ENCODE measurements at places on chromosomes 7 and 10.

DNA sequence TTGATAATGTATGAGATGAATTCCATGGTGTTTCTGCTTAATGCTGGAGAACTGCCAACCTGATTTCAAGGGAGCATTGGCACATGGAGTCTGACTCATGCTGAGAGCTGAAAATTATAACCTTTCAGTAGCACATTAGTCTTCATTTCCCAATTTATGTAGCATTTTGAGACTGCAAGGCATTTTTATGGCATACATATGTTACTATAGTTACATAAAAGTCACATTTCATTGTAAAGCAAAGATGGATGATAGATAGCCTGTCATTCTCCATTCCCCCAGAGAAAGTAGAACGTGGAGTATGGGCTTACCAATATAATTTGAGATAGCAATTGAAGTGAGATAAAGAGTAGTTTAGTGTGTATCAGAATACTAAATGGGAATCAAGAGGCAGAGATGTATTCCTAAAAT is 103.1 kb downstream of the SLC16A9 start:
- no peak for DNase-seq

DNA sequence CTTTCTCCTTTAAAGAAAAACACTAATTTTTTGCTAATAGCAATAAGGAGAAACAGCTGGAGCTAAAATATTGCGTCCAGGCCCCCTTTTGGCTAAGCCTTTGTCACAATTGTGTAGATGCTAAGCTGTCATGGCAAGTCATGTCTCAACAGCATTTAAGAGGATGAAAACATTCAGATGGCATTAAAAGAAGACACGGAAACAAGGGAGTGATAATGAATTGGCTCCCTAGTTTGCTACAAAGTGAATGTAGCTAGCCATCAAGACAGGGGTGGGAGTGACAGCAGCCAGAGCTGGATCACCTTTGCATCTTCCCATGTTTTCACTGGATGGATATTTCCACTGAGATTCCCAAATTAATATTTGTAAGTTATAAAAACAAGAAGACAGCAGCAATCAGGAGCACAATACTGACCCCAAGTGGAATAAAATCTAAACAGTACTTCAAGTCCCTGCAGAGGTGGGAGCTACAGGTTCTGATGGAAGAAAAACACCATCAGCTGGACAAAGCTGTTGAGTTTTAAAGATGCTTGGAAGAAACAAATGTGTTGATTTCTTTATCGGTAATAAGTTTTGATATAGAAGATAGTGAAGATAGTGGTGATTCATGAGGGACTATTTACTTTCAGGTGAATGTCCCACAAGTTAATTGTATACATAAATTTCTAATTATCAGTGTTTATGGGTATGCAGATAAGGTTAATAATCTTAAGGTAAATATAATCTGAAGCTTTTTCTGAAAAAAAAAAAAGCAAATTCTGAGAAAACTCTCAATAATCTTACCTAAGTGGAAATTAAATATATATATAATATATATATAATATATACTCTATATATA is 129.4 kb downstream of the SLC16A9 start:
- no peak for DNase-seq

DNA sequence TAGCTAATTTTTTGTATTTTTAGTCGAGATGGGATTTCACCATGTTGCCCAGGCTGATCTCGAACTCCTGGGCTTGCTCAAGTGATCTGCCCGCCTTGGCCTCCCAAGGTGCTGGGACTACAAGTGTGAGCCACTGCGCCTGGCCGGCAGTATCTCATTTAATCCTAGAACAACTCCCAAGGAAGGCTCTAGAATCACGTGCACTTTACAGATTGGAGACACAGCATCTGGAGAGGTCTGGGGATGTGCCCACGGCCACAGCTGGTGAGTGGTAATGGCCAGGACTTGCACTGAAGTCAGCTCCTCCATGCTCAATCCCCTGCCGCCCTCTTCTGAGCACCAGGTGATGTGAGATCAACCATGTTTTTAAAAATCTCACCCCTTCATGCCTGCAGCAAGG is 43.1 kb downstream of the CARD11 start:
- DNase-seq: no peak

DNA sequence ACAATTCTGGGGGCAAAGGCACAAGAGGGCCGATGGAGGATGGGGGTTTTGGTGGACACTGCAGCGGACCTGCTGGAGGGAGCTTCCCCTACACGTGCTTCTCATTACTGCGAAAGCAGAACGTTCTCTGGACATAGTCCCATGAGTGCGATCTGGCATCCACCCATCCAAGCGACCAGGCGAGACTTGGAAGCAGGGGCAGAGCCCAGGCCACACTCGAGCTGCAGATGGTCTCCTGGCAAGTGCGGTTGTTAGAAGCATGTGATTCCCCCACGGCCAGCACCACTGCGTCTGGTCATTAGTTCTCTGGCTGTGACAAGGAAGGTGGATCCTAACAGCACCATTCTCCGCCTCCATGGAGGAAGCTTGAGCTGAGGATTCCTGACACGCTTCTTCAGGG is 118.4 kb upstream of the TCERG1L start:
- no peak for DNase-seq

DNA sequence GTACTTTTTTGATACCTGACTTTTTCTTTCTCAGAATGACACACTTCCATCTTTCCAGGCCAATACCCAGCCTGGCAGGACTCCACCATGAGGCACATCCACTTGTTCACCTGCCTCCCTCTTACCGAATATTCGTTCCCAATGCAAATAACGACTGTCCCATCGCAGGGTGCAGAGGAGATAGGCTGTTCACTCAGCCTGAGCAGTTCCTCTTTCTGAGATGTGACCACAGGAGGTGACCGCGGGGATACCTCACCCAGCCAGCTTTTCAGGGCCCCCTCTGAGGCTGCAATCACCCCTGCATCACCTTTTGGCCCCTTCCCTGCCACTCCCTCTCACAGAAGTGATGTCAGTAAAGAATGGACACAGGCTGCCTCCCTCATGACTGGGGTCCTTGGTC is 28.3 kb downstream of the PTPRN2 start:
- no peak for DNase-seq

DNA sequence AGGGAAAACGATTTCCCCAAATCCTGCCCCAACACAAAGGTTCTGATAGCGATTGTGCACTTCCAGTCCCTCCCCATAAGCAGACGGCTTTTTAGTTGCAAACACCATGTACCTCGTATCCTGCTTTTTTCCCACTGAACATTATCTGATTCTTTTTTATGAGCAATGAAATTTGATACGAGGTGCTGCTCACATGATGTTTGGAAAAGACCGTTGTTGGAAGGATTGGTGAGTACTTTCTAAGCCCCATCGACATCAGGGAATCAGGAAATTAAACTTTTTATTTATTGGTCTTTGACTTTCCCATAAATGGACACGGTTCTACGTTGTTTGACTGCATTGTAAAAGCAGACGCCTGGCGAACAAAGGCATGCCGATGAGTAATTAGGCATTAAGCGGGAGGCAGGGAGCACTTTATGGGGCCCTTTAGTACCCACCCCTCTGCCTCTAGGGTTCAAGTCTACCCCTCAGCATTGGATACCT is 49.4 kb downstream of the TEX36 start:
- DNase-seq: peak; percentile 12

DNA sequence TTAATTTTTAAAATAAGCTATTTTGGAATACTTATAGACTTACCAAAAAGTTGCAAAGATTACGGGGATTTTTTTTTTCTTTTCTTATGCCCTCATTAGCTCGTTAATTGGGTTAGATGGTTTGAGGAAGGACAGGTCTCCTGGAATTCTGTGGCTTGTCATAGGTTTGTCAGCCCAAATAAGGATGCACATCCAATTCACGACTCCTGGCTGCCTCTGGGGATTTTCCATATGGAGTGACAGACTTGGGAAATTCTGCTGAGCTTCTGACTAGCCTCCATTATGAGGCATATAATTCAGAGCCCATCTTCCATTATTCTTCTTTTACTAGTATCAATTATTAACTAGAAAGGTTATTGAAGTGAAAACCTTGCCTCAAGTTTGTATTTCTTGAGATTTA is 102.1 kb downstream of the AUTS2 start:
- DNase-seq: no peak

DNA sequence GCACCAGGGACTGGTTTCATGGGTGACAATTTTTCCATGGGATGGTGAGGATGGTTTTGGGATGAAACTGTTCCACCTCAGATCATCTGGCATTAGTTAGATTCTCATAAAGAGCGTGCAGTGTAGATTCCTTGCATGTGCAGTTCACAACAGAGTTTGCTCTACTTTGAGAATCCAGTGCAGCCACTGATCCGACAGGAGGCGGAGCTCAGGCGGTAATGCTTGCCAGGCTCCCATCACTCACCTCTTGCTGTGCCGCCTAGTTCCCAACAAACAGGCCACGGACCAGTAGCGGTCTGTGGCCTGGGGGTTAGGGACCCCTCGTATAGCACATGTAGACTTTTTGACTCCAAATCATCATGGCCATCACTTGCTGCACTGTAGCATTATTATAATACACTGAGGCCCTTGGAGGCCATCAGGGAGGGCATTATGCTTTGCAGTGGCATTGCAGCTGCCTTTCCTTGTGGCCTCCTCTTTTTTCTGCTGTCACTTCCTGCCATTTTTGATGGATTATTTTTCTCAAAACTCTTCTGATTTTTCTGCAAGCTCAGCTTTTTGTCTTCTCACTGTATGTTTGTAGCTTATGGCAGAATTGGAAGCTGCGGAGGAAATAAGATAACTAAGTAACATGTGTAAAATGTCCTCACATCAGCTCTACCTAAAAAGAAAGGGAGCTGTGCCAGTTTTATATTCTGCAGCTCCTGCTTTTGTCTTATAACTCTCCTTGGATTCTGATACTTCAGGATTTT is 18.5 kb downstream of the CSGALNACT2 start:
- DNase-seq: no peak

DNA sequence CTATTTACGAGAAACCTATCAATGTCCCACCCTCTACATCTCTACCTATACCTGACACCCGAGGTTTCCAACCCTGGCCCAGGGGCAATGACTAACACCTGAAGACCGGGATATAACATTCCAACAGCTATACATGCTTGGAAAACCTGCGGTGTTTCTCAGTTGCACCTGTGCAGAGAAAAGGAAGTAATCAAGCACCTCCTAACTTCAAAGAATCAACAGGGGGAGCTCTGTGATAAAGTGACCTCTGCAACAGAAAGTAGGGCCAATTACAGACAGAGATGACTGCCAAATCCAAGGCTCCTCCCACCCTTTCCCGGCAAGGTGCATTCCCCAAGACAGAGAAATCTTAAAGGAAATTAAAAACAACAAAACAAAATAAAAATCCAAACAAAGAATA is 41.3 kb downstream of the CCDC6 start:
- DNase-seq: peak; percentile 96

GRCh38 chr7:8282162-8282561 is 20.2 kb upstream of the ICA1 start:
- no peak for DNase-seq

- no peak for DNase-seq
Observed at GRCh38 chr10:121595806-121596688, 2.2 kb downstream of the FGFR2 start.

GRCh38 chr7:106421181-106421762 is 136.5 kb upstream of the NAMPT start:
- DNase-seq: no peak

DNA sequence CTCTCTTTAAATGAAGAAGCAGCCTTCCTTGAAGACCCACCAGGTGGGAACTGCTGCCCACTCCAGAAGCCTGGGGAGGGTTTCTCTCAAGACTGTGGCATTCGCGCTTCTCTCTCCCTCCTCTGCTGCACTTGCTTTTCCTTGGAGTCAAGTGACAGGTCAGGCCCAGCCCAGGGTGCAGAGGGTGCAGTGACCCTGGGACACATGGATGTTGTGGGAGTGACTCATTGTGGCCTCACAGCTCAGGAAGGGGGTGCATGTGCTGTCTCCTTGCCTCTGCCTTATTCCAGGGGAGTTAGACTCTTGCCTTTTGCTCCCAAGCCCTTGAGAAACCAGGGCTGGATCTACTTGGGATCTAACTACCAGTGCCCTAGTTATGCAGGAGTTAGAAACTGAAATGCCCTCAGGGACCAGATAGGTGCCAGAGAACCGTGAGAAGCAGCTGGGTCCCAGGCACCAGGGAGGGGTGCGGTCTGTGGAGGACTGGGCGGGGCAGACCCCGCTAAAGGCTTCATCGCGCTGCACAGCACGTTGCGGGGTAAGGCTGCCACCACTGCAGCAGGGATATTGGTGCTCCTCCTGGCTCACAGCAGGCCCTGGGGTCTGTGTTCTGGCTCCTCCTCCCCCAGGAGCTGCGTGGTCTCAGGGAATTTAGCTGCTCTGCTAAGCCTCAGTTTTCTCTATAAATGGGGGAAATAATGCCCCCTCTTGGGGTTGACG is 11.4 kb downstream of the FAM241B start:
- DNase-seq: no peak

DNA sequence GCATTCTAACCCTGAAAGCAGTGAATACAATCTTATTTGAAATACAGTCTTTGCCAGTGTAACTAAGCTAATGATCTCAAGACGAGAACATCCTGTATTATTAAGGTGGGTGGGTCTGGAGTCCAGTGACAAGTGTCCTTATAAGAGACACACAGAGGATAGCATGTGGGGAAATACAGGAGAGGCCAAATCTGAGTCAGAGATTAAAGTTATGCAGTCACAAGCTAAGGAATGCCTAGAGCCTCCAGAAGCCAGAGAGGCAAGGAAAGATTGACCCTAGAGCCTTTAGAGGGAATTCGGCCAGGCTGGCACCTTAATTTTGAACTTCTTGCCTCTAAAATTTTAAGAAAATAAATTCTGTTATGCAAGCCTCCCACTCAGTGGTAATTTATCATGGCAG is 87.5 kb upstream of the HGF start:
- no peak for DNase-seq

DNA sequence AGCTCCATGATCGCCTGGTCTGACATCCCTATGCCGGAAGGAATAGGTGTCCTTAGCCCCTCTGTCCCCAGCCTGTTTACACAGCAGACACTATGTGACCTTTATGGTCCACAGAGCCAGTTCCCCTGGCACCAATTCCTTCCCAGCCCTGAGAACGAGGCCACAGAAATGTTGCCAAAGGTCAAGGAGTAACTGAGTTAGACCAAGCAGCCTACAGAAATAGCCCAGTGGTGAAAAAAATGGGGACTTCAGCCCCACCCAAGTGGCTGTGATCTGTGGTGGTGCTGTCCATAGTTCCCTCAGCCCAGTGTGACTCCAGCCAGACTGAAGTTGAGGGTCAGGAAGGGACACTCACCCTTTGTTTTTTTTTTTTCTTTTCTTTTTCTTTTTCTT is 2.5 kb downstream of the PGAM2 start:
- no peak for DNase-seq

Measured in foreskin keratinocyte (primary cell).